ENCODE measurements at places on chromosomes 3 and 15.

DNA sequence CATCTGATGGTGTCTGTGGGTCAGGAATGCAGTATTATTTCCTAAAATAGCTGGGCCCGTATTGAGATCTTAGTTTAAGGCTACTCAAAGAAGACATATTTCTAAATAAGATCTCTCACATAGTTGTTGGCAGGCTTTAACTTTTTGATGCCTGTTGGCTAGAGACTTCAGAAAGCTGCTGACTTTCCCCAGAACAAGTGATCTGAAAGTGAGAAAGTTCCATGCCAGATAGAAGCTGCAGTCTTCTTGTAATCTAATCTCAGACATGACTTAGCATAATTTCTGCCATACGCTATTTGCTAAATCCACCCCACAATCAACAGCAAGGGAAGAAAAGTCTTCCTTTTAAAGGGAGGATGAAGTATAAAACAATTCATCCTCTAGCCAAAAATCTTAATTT lies 867.1 kb downstream of the IGSF11 start:
- no peak for DNase-seq

DNA sequence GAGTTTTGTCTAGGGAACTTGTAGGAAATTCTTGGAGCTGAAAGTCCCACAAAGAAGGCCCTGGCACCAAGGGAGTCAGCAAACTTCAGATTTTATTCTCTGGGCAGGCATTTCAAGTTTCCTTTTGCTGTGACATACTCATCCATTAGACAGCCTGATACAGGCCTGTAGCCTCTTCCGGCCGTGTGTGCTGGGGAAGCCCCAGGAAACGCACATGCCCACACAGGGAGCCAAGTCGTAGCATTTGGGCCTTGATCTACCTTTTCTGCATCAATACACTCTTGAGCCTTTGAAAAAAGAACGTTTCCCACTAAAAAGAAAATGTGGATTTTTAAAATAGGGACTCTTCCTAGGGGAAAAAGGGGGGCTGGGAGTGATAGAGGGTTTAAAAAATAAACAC lies 15.0 kb downstream of the TIGIT start:
- DNase-seq, result no peak

DNA sequence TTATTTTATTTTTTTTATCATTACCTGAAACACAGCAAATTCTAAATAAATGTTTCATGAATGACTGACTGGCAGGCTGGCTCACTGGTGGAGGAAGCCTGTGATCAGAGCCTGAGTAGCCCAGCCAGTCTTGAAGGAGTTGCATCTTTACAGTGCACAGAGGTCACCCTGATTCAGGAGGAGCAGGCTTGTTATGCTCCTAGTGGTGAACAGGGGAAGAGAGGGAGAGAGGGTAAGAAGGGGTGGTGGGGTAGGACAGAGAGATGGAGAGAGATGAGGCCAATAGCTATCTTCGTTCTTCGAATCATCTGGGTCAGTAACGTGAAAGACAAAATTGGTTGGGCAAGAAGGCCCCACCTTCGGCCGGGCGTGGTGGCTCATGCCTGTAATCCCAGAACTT lies 202.6 kb upstream of the MCTP2 start:
- DNase-seq, result no peak

- no peak for DNase-seq
Measured at GRCh38 chr15:85954586-85954985, 125.1 kb upstream of the AGBL1 start.

DNA sequence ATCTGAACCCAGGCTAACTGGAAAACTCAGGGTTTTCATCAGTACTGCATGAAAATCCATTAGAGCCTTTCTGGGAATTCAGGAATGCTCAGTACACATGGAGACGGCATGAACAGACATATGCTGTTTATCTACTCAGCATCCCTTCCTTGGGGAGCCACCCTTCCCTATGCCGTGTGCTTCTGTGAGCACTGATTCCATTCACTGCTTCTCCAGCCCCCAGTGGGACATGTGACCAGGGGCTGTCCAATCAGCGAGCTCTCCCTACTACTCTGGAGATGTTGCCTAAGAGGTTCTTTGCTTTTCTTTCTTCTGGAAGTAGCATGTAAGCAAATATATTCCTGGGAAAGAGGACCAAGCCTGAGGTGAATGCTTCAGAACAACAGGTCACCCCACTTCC lies 5.6 kb upstream of the PCOLCE2 start:
- no peak for DNase-seq

GRCh38 chr15:38130740-38131498 lies 121.7 kb upstream of the SPRED1 start:
- peak; percentile 30 for DNase-seq

- no peak for DNase-seq
Measured at GRCh38 chr3:39896184-39896583, 86.8 kb downstream of the MYRIP start.

- no peak for DNase-seq
Measured at GRCh38 chr3:10483686-10484345, 21.6 kb downstream of the ATP2B2 start.

- DNase-seq, result no peak
Measured at GRCh38 chr15:23370578-23370977, 16.0 kb downstream of the GOLGA8S start.

- no peak for DNase-seq
Measured at GRCh38 chr15:70039917-70040316, 57.8 kb downstream of the TLE3 start.

- DNase-seq, result no peak
Measured at GRCh38 chr15:82934100-82934880, 18.2 kb downstream of the HOMER2 start.

- DNase-seq, result no peak
Measured at GRCh38 chr15:71957026-71957425, 146.7 kb downstream of the NR2E3 start.

DNA sequence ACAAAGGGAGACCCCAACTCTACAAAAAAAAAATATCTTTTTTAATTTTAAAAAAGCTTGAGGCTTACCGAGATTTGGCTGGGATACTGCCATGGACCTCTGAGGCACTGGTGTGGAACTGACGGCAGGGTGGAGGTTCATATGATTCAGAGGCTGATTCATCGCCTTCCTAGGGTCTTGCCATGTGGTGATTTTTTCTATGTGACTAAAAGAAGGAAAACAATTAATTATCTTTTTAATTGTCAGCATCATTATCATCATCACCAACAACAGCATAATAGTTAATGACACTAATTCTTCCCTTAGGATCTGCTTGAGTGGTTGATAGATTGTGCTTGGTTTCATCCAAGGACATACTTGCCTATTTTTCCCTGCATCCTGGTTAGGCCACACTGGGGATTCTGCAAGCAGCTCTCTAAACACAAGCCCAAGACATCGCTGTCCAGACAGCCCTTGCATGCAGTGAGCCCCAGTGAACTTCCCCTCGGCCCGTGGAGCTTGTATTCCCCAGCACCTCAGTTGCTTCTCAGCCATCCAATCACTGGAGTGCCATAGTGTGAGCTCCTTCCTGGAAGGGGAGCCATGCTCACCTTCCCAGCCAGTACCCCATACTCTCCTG lies 84.9 kb downstream of the WWTR1 start:
- no peak for DNase-seq

GRCh38 chr3:132268956-132269355 lies 48.3 kb upstream of the ACP3 start:
- DNase-seq, result no peak

GRCh38 chr3:187295316-187296034 lies 3.9 kb upstream of the MASP1 start:
- DNase-seq, result no peak

- no peak for DNase-seq
Measured at GRCh38 chr3:15846606-15847005, 48.8 kb upstream of the ANKRD28 start.

DNA sequence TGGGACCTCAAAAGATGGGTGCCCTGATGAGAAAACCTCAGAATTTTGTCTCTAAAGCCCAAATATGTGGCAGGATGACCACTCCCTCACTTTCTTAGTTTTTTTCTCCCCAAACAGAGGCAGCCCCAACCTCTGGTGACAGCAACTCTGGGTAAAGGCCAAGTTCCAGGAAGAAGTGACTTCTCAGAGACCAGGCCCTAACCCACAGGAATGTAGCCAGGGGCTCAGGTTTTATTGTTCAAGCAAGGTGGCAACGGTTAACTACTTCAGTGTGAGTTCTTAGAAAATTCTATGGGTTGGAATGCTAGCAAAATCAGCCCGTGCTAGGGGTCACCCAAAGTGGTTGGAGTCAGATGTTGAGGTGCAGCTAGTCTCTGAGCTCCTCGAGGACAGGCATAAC lies 5.1 kb upstream of the DNAJA4 start:
- no peak for DNase-seq

DNA sequence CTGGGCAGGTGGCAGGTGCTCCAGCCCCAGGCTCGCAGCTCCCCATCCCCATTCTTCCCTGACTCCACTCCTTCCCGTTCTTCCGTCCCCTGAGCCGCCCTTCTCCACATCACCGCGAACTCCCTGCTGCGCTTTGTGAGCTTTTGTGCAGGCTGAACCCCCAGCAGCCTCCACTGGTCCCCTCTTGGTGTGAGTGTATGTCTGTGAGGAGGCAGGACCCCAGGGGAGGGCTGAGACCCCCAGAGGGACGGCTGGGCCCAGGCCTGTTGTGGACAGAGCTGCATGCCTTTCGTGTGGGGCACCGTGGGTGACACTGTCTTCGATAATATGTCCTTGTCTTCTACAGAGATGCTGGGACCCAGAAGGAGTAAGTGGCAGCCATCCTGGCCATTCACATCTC lies 7.3 kb upstream of the ITIH3 start:
- no peak for DNase-seq

DNA sequence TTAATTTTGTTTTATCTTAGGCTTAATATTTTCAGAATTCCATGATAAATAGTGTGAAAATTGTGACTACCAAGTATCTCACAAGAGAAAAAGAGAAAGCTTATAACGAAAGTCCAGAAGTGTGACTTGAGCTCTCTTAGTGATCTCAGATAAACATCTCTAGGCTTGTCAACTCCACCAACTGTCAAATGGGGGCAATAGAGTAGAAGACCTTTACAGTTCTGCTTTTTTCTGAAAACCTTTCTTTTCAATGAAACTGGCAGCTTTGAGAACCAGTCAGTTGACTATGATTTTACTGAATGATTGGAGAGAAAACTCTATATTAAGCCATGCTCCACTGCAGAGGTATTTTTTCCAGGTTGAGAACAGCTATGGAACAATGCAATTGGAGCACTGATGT lies 119.2 kb upstream of the TP63 start:
- no peak for DNase-seq

DNA sequence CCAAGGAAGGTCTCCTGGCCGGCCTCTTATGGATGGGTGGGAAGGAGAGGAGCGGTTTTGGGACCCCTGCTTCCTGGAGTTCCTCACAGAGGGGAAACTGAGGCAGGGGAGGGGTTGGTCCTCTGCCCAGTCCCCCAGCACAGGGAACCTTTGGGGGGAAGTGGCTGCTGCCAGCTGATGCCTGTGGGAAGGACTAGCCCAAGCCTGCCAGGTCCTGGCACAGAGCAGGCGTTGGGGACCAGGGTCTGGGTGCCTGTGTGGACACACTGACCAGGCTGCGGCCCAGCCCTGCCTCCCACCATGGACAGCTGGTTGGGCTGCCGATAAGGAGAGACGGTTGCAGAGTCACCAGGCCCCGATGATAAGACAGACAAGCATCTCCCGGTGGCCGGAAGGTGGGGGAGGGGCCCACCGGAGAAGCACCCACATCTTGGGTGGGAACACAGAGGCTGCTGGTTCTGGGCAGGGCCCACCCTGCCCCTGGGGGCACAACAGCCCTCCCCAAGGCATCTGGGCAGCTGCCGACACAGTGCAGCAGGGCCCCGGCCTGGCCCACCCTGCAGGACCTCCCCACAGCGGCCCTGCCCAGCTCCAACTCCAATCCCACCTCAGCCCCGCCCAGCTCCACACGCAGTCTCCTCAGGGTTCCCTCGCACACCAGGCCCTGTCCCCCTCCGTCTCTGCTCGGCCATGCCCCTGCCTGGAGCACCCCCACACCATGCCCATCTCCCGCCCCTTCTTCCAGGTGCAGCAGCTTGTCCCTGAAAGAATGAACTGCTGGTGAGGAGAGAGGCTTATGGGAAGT lies 50.7 kb downstream of the DNAJB8 start:
- no peak for DNase-seq

DNA sequence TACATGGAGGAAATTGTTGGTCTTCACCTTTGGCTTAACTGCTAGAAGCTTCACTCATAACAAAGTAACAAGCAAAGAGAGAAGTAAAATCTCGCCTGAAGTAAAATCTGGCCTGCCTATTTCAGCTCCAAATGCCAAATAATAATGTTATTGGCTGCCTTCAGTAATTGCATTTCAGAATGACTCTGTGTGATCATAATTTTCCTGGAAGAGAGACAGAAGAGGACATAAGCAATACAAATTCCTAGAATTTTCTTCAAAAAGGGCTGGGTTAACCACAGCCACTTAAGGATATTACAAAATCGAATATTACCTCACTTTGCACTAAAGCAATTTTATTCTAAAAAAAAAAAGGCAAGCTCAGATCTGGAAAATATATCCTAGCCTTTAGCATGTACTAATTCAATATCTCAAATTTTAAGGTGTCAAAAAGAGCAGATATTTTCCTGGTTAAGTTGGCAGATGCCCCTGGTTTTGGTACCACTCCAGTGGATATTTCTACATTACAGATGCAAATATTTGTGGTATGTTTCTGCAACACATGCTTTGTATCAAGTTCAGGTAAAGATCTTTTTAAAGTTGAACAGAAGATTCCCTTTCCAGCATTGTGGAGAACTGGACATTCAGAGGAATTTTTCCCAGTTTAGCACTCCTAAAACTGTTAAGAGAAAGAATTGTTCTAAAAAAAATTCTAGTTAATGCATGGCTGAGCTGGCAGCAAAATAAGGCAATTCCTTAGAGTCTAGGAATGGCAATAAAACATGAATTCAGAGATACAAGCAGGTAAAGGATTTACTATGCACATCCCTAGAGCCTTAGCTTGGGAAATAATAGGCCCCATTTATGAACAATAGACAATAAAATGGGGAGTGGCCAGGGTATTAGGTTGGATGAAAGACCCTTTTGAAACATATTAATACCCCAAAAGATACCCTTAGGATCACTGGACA lies 116.7 kb downstream of the STAC start:
- no peak for DNase-seq

- DNase-seq, result no peak
Measured at GRCh38 chr15:93929375-93930094, 301.8 kb upstream of the MCTP2 start.

Measured in NCI-H524 treated with DMSO at 0.1 percent for 48 hours (cell line).